ENCODE measurements at places on chromosomes 5 and 9.

- DNase-seq: no peak
These were observed 1.1 kb downstream of the PRR7 start for GRCh38 chr5:177447611-177448243.

- DNase-seq: no peak
These were observed 30.8 kb downstream of the RASGRF2 start for GRCh38 chr5:80990971-80991370.

GRCh38 chr5:88671505-88672499, 211.2 kb downstream of the MEF2C start:
- no peak for DNase-seq

DNA sequence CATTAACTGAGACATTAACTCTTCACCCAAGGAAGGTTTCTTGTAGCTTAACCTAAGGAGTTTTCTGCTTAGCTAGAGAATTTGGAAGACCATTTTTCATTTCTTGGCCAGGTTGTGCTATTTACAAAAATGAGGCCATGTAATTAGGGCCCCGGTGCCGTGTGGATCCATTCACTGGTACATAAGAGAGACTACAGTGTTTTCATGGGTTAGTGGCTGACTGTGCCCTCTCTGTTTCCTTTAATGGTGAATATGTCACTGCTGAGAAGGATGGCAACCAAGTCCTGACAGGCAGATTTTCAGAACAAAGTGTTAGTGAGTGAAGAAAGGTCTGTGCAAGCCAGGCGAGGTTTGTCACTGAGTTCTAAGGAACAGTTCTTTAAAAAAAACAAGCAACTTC, 15.4 kb downstream of the MEGF10 start:
- DNase-seq: no peak

GRCh38 chr5:55600086-55600485, 65.3 kb upstream of the PLPP1 start:
- DNase-seq: no peak

DNA sequence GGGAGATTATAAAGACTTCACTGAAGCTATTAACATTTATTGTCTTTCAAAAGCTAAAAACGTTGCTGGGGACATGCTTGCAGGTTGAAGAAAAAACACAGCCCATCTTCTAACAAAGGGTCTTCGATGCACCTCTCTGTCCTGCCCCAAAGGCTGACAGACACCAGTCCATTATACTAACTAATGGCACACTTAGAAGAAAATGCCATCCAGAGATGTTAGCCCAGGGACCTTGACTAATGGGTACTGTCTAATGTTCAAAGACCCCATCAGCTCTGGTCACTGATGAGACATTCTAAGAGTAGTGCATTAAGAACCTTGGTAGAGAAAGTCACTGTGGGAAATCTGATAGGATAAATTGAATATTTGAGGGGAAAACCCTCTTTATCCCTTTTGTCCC, 124.9 kb downstream of the EBF1 start:
- no peak for DNase-seq

DNA sequence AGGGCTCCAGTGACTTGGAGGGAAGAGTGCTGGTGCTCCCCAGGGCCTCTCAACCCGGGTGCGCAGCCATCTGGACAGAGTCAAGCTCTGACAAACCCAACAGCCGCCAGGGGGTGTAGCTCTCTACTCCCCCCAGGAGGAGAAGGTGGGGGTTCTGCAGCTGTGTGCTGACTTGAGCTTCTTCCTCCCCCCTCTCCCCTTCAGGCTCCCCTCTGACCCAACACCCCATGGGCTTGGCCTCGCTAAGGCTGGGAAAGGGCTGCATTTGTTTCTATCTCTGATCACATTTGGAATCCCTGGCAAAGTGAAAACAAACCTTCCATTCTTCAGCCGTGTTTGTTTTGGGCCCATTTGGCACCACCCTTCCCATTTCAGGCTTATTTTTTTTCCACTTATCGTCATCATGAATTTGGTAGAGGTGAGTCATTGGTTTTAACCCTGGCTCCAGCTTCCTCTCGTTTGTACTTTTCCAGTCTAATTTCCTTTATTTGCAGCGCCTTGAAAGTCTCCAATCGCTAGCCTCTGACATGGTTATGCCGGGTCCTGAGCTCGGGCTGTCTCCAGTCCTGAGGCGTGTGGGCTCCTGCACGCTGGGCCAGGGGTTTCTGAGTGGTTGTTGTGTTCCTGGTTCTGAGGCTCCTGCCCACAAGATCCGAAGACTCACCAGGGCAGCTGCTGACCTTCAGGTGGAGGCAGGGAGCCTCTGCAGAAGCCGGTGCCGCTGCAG, 36.1 kb downstream of the DAP start:
- DNase-seq: no peak

GRCh38 chr5:20340126-20340525, 352.1 kb upstream of the CDH18 start:
- no peak for DNase-seq

- no peak for DNase-seq
These were observed 548.5 kb downstream of the DTWD2 start for GRCh38 chr5:118439831-118440230.

DNA sequence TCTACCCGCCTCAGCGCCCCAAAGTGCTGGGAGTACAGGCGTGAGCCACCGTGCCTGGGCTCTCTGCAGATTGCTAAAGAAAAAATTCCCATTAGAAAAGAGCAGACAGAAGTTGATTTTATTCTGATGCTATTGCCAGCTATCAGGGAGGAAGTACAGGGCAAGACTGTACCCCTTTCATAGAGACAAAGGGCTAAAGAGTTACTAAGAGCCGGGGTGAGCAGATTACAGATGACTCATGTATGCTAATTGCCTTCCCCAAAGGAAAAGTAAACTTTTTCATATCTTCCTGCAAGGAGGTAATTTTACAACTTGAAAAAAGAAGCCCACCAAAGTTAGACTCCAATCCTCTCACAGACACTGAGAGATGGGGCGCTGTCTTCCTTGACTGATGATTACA, 42.3 kb upstream of the MCTP1 start:
- no peak for DNase-seq

DNA sequence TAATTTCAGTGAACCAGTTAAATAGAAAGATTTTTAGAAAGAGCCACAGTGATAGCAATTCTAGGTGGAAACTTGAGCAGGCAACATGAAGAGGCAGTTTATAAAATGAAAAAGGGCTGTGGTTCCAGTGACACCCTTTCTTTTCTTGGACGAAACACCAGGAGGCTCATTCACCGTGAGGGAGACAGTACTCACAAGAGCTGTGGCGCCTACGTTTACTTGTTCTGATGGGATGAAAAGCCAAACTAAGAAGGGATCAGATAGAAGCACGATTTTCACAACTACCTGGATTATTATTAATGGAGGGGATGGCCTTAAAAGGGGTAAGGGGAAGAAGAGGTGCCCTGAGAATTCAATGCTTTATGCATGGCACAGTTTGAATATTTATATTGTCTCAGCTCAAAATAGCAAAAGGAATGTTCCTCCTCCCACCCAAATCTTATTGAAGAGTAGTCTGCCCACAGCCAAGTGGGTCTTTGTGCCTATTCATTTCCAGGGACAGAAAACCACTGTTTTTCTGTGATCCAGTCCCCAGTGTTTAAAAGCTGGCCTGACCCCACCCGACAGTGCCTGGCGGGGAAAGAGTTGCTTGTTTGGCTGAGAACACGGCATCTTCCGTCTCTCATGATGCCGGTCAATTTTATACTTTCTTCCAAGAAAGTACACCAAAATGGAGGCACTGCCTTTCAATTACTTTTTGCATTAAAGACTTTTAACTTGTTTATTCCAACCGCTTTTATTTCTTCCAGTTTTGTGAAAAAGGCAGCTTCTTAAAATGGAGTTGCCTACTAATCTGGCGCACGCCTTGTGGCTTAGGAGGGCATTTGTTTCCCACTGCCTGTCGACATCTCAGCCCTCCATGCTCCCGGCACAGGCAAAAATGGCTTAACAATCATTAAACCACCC, 51.9 kb downstream of the HABP4 start:
- no peak for DNase-seq

DNA sequence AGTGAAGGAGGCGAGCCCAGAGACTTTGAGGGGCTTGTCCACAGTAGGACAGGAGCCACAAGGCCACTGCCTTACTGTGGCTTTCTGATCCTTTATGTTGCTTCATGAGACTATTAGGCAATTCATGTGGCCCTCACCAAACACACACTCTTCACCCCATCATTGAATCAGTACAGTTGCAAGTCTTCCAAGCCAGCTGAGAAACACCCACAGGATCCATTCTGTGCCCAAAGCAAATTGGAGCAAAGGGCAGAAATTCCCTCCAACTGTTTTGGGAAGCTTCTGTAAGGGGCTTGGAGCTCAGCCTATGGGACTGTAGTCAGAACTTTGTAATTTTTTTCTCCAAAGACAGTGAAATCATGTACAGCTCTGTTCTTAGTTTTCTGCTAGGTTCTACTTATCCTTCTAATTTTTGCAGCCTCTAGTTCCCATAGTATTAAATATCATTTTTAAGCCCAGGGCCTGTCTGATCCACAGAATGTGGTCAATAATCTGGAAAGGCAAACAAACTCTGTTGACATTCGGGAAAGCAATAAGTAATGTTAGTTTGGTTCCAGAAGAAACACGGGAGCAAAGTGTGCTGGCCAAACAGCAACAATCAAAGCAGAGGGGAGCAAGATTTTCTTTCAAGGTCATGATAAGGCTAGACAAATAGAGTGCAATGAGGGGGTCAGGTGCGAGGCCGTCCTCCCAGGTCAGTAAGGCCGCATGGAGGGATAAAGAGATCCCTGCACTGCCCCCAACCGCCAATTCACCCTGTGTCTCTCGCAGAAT, 47.0 kb downstream of the UBE2QL1 start:
- DNase-seq: no peak

GRCh38 chr9:29717631-29718030, 2144.3 kb upstream of the C9orf72 start:
- no peak for DNase-seq

DNA sequence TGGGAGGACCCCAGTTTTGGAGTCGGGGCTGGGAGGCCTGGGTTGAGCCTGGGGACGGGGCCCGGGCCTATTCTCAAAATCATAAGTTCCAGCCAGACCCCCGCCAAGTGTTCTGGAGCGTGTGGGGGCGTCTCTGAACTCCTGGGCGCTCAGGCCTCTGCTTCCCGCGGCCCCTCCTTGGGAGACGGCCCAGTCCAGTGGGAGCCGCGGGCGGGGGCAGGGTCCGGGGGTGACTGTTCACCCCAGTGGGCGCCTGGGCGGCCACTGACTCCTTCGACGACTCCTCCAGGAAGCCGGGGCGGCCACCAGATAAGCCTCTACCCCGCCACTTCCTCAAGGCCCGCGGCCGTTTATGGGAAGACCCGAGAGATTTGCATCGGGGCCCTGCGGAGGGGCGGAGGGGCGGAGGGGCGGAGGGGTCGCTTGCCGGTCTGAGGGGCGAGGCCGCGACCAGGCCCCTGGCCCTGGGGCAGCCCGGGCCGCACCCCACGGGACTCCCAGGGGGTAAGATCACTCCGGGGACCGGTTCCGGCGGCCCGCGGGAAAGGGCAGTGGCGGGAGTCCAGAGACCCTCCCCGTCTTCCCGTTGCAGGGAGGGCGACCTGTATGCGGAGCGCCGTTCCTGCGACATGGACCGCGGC, 655 bp downstream of the TOR4A start:
- DNase-seq: no peak

- DNase-seq: no peak
These were observed 24.7 kb upstream of the IQGAP2 start for GRCh38 chr5:76378355-76378754.

- no peak for DNase-seq
These were observed 29.8 kb downstream of the DAB2 start for GRCh38 chr5:39394946-39395345.

- no peak for DNase-seq
These were observed 69.1 kb downstream of the ADAMTS2 start for GRCh38 chr5:179275941-179276837.

- no peak for DNase-seq
These were observed 5.1 kb downstream of the EEIG1 start for GRCh38 chr9:127975376-127976315.

DNA sequence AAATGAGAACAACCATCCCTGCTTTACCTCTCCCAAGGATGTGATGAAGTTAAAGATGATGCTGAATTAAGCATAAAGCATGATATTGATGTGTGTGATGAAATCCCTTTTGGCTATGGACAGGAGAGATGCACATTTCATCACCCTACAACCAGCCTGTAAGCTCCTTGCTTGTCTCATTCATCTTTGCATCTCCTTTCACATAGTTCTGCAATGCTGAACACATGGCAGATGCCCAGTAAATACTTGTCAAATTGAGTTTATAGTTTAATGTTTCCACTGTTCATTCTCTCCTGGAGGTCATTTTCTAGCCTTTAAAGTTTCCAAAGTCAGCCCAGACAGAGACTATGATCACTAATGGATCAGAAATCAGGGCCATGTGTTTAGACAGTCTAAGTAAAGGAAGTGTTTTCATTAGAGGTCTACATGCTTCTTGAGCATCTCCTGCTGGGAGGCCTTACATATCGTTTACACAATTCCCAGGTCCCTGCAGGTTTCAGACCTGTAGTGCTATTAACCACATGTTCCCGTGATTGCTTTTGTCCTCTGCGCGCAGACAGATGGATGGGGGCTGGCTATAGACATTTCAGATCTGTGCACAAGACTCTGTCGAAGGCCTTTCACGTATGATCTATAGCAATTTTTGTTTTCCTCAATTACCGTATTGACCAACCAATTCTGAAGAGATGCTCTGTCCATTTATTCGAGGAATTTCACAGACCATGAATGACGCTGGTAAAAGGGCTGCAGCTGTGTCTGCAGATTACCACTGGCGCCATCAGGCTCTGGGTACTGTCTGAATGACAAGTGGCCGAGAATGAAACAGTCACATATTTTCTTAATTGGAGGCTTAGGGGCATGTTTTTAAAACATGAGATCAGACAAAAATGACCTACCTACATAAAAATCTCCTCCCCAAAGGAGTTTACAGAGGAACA, 49.0 kb upstream of the CKMT2 start:
- no peak for DNase-seq

GRCh38 chr5:56357426-56357825, 124.3 kb upstream of the ANKRD55 start:
- DNase-seq: no peak

DNA sequence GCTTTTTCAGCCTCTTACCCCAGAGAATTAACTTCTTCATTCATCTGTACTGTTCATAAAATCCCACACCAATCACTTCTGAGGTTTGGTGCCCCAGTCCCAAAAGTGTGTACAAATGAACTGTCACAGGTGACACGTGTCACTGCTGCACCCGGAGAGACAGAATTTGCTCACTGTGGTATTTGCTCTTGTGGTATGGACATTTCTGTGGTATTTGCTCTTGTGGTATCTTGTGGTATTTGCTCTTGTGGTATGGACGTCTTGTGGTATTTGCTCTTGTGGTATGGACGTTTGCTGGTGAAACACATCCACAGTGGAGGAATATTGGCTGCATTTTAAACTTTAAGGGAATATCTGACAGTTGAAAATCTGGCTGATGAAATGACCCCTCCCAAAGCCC, 214.9 kb upstream of the DAP start:
- no peak for DNase-seq

- DNase-seq: no peak
These were observed 51.6 kb downstream of the NUDT12 start for GRCh38 chr5:103510851-103511553.

- no peak for DNase-seq
These were observed 248.6 kb upstream of the ANKRD55 start for GRCh38 chr5:56481428-56482357.

GRCh38 chr5:143036146-143036927, 266.2 kb downstream of the ARHGAP26 start:
- DNase-seq: no peak

- DNase-seq: no peak
These were observed 1.6 kb downstream of the SH2D3C start for GRCh38 chr9:127776924-127777289.

- DNase-seq: no peak
These were observed 23.5 kb upstream of the IL12B start for GRCh38 chr5:159353661-159354252.
